Caco-2 (cell line): ENCODE measurements at places on chromosomes 5 and 9. TPM values are rescaled to one million over a fixed set of nuclear protein-coding genes. Genes with fewer than 3 reads are reported as not detected.

- H3K27me3 ChIP-seq, result no peaks in the 10 kb centered on the region
- 0 out of 2 replicates have a peak, but pooled peaks cover 3% of the 10 kb centered on the region for H3K4me1 ChIP-seq
- no peak overlapping the region for H3K27ac ChIP-seq
- no peak overlapping the region for H3K4me3 ChIP-seq
- peaks cover 6% of the 10 kb centered on the region for H3K36me3 ChIP-seq
Measured at GRCh38 chr9:127943731-127944144, 6.1 kb upstream of the DPM2 start.

DNA sequence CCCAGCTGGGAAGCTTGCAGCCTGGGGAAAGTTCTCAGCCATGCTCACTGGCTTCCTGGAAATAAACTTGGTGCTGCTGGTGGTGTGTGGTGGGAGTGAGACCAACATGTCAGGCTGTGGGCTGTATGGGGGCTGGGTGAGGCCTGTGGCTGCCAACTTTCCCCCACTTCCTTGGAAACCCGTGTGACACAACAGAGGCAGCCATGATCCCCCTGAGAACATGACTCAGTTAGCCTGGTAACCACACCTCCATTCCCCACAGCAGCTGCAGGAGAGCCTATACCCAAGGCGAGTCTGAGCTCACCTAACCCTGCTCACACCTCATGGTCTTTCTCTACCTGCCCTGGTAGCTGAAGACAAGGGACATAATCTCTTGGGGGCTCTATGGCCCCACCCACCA is 72.7 kb upstream of the RGMB start:
- H3K27me3 ChIP-seq, result no peaks in the 10 kb centered on the region
- H3K4me1 ChIP-seq, result no peaks in the 10 kb centered on the region
- no peak for DNase-seq
- H3K27ac ChIP-seq, result no peak overlapping the region
- no peak overlapping the region for H3K4me3 ChIP-seq
- H3K36me3 ChIP-seq, result no peaks in the 10 kb centered on the region

GRCh38 chr5:142281008-142281367 is 43.8 kb downstream of the SPRY4 start:
- H3K36me3 ChIP-seq, result no peaks in the 10 kb centered on the region
- H3K4me1 ChIP-seq, result peaks cover 23% of the 10 kb centered on the region
- DNase-seq, result no peak
- H3K27ac ChIP-seq, result no peak overlapping the region

- H3K36me3 ChIP-seq, result no peaks in the 10 kb centered on the region
- H3K27ac ChIP-seq, result no peak overlapping the region
- H3K27me3 ChIP-seq, result no peaks in the 10 kb centered on the region
Measured at GRCh38 chr9:103323699-103324098, 328.6 kb downstream of the CYLC2 start.

DNA sequence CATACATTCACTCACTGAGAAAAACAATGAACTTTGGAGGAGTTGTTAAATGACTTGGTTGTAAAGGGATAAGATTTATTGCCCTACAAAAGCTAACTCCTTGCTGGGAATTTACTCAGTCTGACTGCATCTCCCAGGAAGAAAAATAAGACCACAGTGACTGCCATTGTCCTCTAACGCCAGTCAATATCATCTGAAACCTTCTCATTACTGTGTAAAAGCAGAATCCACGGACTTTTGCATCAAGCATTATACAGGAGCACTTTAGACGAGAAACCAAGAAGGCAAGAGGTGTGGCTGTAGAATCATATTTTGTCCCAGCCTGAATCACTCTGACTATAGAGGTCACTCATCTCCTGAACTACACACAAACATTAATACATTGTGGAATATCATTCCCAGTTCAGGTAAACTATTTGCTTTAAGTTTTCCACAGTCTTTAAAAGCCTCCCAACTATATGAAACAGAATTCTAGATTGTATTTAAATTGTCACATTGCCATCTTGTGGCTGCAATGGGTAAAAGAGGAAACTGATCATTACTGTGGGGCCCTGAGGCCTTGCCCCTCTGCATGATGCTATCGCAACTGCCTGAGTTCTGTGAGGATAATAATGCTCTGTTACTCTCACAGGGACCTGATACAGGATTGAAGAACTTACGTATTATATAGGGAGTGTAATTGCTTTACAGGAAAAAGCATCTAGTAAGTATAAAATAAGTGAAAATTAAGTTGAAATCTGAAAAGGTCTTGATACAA is 142.9 kb downstream of the SLCO4C1 start:
- H3K36me3 ChIP-seq, result no peaks in the 10 kb centered on the region
- peaks cover 20% of the 10 kb centered on the region for H3K4me1 ChIP-seq
- no peak overlapping the region for H3K4me3 ChIP-seq
- no peak for DNase-seq

GRCh38 chr5:177018341-177018740 is 4.2 kb upstream of the ZNF346 start:
- H3K36me3 ChIP-seq, result no peaks in the 10 kb centered on the region
- H3K4me1 ChIP-seq, result peaks cover 4% of the 10 kb centered on the region
- H3K27ac ChIP-seq, result no peak overlapping the region
- DNase-seq, result no peak

GRCh38 chr9:79662537-79662956 is 90.8 kb downstream of the TLE4 start:
- H3K36me3 ChIP-seq, result no peaks in the 10 kb centered on the region
- DNase-seq, result no peak
- no peaks in the 10 kb centered on the region for H3K4me1 ChIP-seq
- no peak overlapping the region for H3K27ac ChIP-seq
- H3K27me3 ChIP-seq, result no peaks in the 10 kb centered on the region
- no peak overlapping the region for H3K4me3 ChIP-seq

- H3K27ac ChIP-seq, result no peak overlapping the region
- H3K4me1 ChIP-seq, result peaks cover 17% of the 10 kb centered on the region
- H3K4me3 ChIP-seq, result no peak overlapping the region
Measured at GRCh38 chr5:103569313-103570060, 6.9 kb upstream of the NUDT12 start.

DNA sequence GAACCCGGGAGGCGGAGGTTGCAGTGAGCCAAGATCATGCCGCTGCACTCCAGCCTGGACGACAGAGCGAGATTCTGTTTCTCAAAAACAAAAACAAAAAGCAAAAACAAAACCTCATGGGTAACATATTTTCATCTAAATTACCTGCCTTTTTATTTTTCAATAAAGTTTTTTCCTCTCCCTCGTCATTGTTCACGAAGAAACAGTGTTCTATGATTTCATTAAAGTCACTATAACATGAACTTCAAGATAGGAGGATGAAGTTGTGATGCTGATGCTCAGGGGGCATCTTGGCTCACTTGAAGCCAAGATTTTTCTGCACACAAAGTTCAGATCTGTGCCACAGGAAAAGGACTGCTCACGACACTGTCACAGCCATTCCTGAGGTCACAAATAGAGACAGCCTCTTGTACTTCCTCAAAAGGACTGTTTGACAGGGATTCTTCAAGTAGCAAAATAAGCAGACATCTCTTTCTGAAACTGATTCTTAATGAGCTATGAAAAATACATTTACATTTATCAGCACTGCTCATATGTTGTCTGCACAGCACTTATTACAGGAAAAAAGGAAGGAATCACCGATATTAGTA is 16.1 kb downstream of the NIPSNAP3B start:
- no peak overlapping the region for H3K4me3 ChIP-seq
- no peaks in the 10 kb centered on the region for H3K4me1 ChIP-seq
- DNase-seq, result no peak
- no peaks in the 10 kb centered on the region for H3K36me3 ChIP-seq

DNA sequence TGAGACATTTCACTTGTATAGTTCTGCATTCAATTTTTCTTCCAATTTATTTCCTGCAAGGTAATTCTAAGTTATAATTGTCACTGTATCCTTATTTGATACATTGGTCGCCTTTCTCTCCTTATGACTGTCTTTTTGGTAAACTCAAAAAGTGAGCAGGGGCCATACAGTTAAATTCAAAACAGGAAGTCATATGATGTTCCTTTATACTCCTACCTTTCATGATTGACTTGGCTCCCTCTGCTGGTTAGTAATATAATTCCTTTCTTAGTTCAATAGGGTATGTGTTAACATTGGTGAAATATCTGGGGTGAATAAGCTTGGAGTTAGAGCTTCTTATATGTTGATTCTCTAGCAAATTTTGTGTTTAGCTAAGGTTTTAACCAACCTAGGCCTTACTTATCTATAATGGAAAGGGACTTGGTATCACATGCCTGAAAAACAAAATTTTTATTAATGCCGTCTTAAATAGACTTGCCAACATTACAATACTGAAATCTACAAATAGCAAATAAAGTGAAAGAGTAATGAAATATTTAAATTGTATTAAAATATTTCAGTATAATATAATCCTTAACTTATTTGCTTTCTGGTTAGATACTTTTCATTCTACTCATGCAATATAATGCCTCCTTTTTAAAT is 6.0 kb upstream of the NIPBL start:
- no peak overlapping the region for H3K4me3 ChIP-seq
- H3K4me1 ChIP-seq, result 0 out of 2 replicates have a peak, but pooled peaks cover 10% of the 10 kb centered on the region
- DNase-seq, result no peak
- no peaks in the 10 kb centered on the region for H3K27me3 ChIP-seq
- H3K27ac ChIP-seq, result no peak overlapping the region

DNA sequence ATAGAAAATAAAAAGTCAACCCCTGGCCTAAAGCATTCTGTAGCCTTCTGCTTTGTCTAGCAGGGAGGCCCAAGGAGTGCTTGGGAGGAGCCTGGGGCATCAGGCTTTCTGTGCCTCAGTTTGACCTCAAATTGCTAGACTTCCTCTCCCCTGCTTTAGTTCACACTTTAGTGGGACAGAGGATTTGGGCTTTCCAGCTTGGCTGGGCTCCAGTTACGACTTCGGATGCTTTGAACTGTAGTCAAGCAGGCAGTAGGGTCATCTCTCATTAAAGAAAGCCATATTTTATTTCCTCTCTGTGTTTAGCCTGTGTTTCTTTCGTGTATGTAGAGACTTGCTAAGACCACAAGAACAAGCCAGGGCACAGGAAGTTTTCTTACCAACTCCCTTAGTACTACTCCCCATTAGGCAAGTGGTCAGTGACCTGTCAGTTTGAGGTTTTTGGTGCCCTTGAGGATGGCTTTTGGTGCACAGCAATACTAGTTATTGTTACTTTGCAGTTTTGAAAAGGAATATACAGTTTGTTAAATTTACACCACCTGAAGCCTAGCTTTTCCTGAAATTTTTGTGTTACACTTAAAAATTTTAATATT is 334.7 kb downstream of the NDUFS4 start:
- H3K4me1 ChIP-seq, result no peaks in the 10 kb centered on the region
- H3K27me3 ChIP-seq, result no peaks in the 10 kb centered on the region
- no peak overlapping the region for H3K27ac ChIP-seq
- no peak overlapping the region for H3K4me3 ChIP-seq

GRCh38 chr5:107381189-107381856 is 289.4 kb downstream of the EFNA5 start:
- H3K27ac ChIP-seq, result no peak overlapping the region
- H3K27me3 ChIP-seq, result no peaks in the 10 kb centered on the region
- no peak overlapping the region for H3K4me3 ChIP-seq
- DNase-seq, result peak; percentile 32
- no peaks in the 10 kb centered on the region for H3K36me3 ChIP-seq

- no peaks in the 10 kb centered on the region for H3K4me1 ChIP-seq
- H3K27me3 ChIP-seq, result no peaks in the 10 kb centered on the region
- no peak overlapping the region for H3K27ac ChIP-seq
Measured at GRCh38 chr5:151885138-151885908, 39.3 kb downstream of the GLRA1 start.

- no peaks in the 10 kb centered on the region for H3K36me3 ChIP-seq
- H3K27me3 ChIP-seq, result no peaks in the 10 kb centered on the region
- no peak overlapping the region for H3K4me3 ChIP-seq
- no peak overlapping the region for H3K27ac ChIP-seq
Measured at GRCh38 chr5:94021246-94021645, 279.8 kb upstream of the POU5F2 start.

GRCh38 chr9:35350212-35350611 is 139.7 kb upstream of the RUSC2 start:
- no peak overlapping the region for H3K27ac ChIP-seq
- H3K36me3 ChIP-seq, result no peaks in the 10 kb centered on the region
- no peak for DNase-seq

- no peaks in the 10 kb centered on the region for H3K27me3 ChIP-seq
- DNase-seq, result peak; percentile 51
- H3K4me3 ChIP-seq, result no peak overlapping the region
- peak overlapping the region; percentile 14 for H3K27ac ChIP-seq
- no peaks in the 10 kb centered on the region for H3K36me3 ChIP-seq
Measured at GRCh38 chr9:112819635-112820496, 69.3 kb downstream of the SNX30 start.

DNA sequence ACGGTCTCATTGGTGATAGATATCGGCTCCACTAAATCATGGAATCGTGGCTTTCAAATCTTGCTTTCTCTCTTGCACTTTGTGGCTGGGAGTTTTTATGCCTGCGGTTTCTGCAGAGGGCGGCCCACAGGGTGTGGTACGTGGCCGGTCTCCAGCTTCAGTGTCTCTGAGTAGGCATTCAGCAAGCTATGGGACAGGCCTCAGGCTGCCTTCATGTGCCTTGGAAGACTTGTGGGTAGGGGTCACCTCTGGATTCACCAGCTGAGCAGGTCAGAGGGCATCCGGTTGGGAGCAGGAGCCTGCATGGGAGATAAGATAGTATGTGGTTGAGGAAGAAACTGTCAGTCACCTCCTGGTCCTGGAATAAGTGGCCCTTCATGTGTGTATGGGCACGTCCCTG is 47.7 kb downstream of the AMBP start:
- H3K36me3 ChIP-seq, result no peaks in the 10 kb centered on the region
- no peaks in the 10 kb centered on the region for H3K4me1 ChIP-seq
- no peak overlapping the region for H3K4me3 ChIP-seq
- no peak for DNase-seq
- no peaks in the 10 kb centered on the region for H3K27me3 ChIP-seq
- no peak overlapping the region for H3K27ac ChIP-seq

DNA sequence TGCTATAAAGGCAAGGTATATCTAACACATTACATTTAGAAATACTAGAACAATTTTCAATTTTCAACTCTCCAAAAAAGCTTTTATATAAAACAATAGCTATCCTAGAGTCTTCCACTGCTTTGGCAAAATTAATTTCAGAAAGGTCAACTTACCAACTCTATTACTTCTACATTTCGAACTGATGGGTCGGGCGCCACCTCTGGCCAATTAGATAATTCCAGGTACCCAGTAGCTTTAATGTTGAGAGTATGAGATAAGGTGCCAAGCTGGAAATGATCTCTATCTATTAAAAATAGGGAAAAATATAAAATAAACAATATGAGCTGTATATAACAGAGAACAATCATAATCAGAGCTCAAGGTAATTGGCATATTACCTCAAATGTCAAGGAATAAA is 166.6 kb downstream of the AP3B1 start:
- H3K36me3 ChIP-seq, result no peaks in the 10 kb centered on the region; the same call in 1 of the 2 replicates
- H3K27ac ChIP-seq, result no peak overlapping the region
- no peak for DNase-seq

Gene ST6GALNAC6
- total RNA-seq, result 20.7 and 25.1 TPM in 2 replicates

Gene ANKRD20A1
- not detected in 2 replicates for total RNA-seq

Gene GHR
- 0.54 and 1.2 TPM in 2 replicates for total RNA-seq

Gene TICAM2
- 0.91 TPM in 2 replicates for total RNA-seq

Gene GMCL2
- not detected in 2 replicates for total RNA-seq

Gene PDE6A
- 2.5 and 2.6 TPM in 2 replicates for total RNA-seq

Gene CCL27
- total RNA-seq, result not detected in 2 replicates

Gene TEX48
- not detected in 2 replicates for total RNA-seq

Gene IL4
- not detected in 2 replicates for total RNA-seq

Gene KIF4B
- total RNA-seq, result 0.14 TPM in 2 replicates

Gene PRLR
- 1.6 and 2.3 TPM in 2 replicates for total RNA-seq
